ENCODE measurements at places on chromosomes 11 and 22. TPM values are rescaled to one million over a fixed set of nuclear protein-coding genes. Genes with fewer than 3 reads are reported as not detected.

DNA sequence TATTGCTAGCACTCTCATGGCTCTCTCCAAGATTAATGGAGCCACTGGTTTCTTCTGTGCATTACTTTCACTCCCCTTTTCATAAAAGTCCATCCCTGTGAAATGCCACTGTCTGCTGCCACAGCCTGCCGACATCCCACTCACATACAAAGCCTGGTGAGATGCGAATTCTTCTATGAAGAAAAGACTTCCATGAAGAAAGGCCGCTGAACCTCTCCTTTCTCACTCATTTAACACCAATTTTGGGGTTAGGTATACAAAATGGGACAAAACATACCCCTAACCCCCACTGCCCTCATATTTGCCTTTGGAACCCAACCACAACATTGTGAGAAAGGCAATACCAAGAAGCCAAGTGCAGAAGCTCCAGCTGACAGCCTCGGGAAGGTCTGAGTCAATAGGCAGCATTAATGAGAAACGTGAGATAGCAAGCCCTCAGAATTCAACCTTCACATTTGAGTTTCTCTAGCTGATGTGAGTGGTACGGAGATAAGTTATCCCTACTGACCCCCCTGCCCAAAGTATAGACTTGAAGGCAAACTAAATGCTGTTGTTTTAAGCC is 156.4 kb downstream of the ATG16L2 start:
- peak; percentile 69 for DNase-seq
- H3K4me3 ChIP-seq: peak overlapping the region; percentile 42

DNA sequence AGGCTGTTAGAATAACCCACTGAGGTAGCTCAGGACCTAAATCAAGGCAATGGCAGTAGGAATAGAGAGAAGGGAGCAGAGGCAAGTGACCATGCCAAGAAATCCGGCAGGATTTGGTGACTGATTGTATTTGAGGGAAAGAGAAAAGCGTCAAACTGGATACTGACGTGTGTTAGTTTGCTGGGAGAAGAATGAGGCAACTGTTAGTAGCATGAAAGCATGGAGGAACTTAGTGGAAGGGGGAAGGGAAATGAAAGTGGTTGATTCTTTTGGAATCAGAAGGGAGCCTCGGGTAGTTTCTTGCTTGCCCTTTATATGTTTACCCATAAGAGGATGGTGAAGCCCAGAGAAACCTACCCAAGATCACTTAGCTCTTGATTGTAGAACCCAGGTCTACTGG is 8.3 kb downstream of the PPFIBP2 start:
- no peak for DNase-seq
- H3K27ac ChIP-seq: no peak overlapping the region
- no peaks in the 10 kb centered on the region for H3K27me3 ChIP-seq
- no peak overlapping the region for H3K4me3 ChIP-seq
- H3K4me1 ChIP-seq: peaks cover 28% of the 10 kb centered on the region
- H3K36me3 ChIP-seq: peaks cover 1% of the 10 kb centered on the region

- H3K4me1 ChIP-seq: no peaks in the 10 kb centered on the region
- no peak overlapping the region for H3K4me3 ChIP-seq
- no peaks in the 10 kb centered on the region for H3K27me3 ChIP-seq
- no peak for DNase-seq
- H3K27ac ChIP-seq: no peak overlapping the region
Measured at GRCh38 chr11:110798201-110798900, 86.1 kb upstream of the ARHGAP20 start.

The GLYAT gene
- total RNA-seq: not detected
